Tibial nerve (tissue), 4 donors: ENCODE measurements at places on chromosomes 4 and X. TPM values are rescaled to one million over a fixed set of nuclear protein-coding genes. Genes with fewer than 3 reads are reported as not detected.

HAND2 gene
- total RNA-seq = 3.3 TPM

- no peak overlapping the region for H3K4me3 ChIP-seq
- H3K27ac ChIP-seq = no peak overlapping the region
- no peaks in the 10 kb centered on the region for H3K36me3 ChIP-seq
- no peak for DNase-seq
Observed at GRCh38 chrX:3144651-3145050, 103.4 kb downstream of the ARSF start.

ATP2B3 gene
- total RNA-seq = not detected

DNA sequence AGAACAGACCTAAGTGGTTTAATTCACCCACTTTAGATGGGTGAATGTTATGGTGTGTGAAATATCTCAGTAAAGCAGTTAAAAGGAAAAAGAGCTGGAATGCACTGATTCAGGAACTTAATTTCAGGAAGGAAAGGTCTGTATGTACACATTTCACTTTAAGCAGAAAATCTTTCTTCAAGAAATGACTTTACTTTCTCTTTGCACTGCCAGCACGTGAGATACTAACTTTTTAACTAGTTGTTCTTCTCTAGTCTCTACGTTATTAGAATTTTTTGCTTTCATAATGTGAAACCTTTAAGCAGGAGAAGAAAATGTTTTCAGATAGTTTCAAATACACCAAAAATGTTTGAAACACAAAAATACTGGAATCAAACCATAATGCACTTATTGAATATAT is 18.8 kb downstream of the C4orf46 start:
- H3K27me3 ChIP-seq = no peaks in the 10 kb centered on the region
- no peak for DNase-seq
- H3K27ac ChIP-seq = no peak overlapping the region
- H3K4me3 ChIP-seq = no peak overlapping the region

DOK7 gene
- not detected for total RNA-seq

- peak overlapping the region; percentile 81 for H3K27ac ChIP-seq
- no peaks in the 10 kb centered on the region for H3K36me3 ChIP-seq
- H3K27me3 ChIP-seq = peaks cover 12% of the 10 kb centered on the region
- no peak for DNase-seq
- H3K4me3 ChIP-seq = no peak overlapping the region
Observed at GRCh38 chrX:153945956-153946943, 1.8 kb upstream of the RENBP start.

- no peak for DNase-seq
- H3K4me3 ChIP-seq = no peak overlapping the region
- H3K27ac ChIP-seq = no peak overlapping the region
- H3K4me1 ChIP-seq = no peaks in the 10 kb centered on the region
- H3K36me3 ChIP-seq = no peaks in the 10 kb centered on the region
Observed at GRCh38 chr4:92421920-92422319, 118.2 kb downstream of the GRID2 start.

PASD1 gene
- total RNA-seq = not detected

DNA sequence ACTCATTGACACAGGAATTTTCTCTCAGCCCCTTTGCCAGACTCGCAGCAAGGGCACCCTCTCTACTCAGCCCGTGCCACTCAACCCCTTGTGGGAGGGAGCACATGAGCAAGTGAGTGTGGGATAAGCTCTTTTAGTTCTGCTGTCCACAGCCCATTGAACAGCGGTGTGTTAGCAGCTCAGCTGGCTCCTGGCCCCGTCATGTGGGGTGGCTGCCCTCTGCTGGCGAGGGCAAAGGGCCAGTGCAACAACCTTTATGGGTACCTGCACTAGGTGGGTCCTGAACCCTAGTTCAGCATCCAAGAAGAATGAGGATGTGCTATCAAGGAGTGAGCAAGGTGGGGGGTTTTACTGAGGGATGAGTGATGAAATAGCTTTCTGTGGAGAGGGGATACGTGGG is 85.0 kb upstream of the ZNF81 start:
- no peaks in the 10 kb centered on the region for H3K27me3 ChIP-seq
- DNase-seq = no peak
- H3K36me3 ChIP-seq = no peaks in the 10 kb centered on the region
- H3K27ac ChIP-seq = no peak overlapping the region
- H3K4me1 ChIP-seq = no peaks in the 10 kb centered on the region

TCEAL9 gene
- 49.2 TPM for total RNA-seq

ZNF718 gene
- total RNA-seq = 7.2 TPM

PPP1R2C gene
- not detected for total RNA-seq

- no peak for DNase-seq
- no peaks in the 10 kb centered on the region for H3K4me1 ChIP-seq
- no peak overlapping the region for H3K4me3 ChIP-seq
- H3K27ac ChIP-seq = no peak overlapping the region
- H3K36me3 ChIP-seq = no peaks in the 10 kb centered on the region
Observed at GRCh38 chrX:53190363-53190960, 34.5 kb downstream of the KDM5C start.

ANTXR2 gene
- 108 TPM for total RNA-seq

VEGFD gene
- total RNA-seq = 1.8 TPM

DNA sequence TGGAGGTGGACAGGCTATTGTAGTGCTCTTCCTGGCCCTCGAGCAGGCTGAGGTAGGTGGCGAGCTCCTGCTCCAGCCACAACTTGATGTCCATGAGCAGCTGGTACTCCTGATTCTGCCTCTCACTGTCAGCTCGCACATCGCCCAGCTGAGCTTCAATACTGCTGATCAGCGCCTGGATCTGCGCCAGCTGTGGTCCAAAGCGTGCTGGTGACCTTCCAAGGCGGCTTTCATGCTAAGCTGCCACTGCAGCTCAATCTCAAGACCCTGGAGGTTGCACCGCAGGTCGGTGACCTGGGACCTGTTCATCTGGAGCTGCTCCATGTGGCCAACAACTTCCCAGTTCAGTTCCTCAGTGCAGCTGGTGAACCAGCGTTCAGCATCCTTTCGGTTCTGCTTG is 31.2 kb downstream of the LRIT3 start:
- no peak overlapping the region for H3K4me3 ChIP-seq
- no peaks in the 10 kb centered on the region for H3K36me3 ChIP-seq
- H3K4me1 ChIP-seq = no peaks in the 10 kb centered on the region
- no peak overlapping the region for H3K27ac ChIP-seq
- no peak for DNase-seq
- H3K27me3 ChIP-seq = no peaks in the 10 kb centered on the region

- no peak overlapping the region for H3K4me3 ChIP-seq
- H3K36me3 ChIP-seq = no peaks in the 10 kb centered on the region
- DNase-seq = no peak
- H3K27me3 ChIP-seq = no peaks in the 10 kb centered on the region
Observed at GRCh38 chr4:25345744-25346143, 31.3 kb upstream of the ANAPC4 start.

DNA sequence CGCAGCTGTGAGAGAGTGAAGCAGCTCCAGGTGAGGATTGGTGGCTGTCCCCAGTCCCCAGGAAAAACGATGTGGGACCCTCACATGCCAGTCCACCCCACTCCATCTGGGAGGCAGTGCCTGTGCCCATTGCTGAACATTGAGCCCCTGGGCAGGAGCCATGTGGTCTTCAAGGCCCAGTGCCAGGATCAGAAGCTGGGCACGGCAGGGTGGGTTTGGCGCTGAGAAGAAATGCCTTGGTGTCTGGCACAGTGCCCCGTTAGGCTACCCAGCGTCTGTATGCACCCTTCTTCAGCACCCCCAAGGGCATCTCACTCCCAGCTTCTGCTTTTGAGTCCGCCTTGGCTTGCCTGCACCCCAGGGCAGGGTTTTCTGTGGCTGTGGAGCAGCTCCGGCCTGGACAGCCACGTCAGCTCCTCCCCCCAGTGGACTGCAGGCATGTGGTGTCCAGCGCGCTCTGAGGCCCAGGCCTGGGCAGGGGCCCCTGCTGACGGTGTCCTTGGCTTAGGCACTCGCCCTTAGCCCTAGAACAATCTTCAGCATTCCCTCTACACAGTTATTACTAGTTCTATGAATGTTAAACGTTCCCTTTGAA is 28.6 kb downstream of the RGS12 start:
- H3K36me3 ChIP-seq = no peaks in the 10 kb centered on the region
- H3K27me3 ChIP-seq = no peaks in the 10 kb centered on the region
- H3K4me3 ChIP-seq = no peak overlapping the region
- no peaks in the 10 kb centered on the region for H3K4me1 ChIP-seq

DNA sequence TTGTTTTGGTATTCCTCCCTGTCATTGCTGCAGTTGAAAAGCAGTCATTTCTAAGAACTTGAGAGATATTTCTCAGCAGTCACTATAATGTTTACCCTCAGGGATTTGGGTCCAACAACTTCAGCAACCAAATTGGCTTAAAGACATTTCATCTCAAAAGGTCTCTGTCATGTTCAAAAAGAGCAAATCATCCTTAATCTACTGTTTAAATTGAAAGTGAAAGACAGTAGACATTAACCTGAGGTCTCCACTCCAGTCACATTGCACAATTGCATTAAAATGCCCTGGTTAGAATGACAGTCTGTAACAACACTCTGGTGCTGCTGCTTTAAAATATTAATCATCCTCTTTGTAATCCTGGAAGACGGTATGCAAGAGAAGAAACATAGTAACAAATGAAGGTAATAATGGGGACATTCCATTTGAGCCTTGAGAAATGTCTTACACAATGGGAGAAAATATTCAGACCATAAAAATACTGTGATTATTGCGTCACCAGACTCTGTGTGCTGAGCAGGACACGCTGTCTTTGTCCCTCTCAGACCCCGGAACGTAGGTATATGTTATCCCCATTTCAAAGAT is 90.2 kb upstream of the UNC5C start:
- no peaks in the 10 kb centered on the region for H3K36me3 ChIP-seq
- H3K27ac ChIP-seq = no peak overlapping the region
- H3K4me3 ChIP-seq = no peak overlapping the region
- no peaks in the 10 kb centered on the region for H3K4me1 ChIP-seq
- no peaks in the 10 kb centered on the region for H3K27me3 ChIP-seq

DNA sequence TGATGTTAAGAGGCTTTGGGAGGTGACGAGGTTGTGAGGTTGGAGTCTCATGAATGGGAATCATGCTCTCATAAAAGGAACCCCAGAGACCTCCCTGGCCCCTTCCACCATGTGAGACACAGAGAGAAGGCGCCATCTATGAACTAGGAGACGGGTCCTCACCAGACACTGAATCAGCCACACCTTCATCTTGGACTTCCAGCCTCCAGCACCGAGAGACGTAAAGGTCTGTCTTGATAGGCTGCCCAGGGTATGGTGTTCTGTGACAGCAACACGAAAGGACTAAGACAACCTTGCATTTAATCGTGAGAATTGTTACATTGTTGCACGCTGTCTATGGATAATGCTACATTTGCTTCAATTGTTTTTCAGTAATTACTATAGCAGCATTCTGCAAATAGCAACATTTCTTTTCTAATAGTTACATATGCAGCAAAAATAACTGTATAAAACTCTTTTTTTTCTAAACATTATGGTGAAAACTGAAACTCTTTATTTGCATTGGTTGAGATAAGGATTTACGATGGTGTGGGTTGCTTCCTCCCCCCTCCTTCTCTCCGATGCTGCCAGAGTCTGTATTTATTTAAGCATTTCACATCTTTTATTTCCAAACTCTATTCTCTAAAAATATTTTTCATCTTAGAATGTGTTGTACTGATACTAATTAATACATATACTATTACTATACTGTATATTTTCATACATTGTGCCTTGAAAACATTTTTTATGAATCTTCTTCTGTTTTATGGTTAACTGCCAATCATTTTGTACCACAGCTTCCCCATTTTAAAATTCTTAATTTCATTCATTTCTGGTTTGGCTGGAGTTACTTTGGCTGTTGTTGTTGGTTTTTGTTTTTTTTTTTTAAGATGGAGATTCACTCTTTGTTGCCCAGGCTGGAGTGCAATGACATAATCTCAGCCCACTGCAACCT is 26.4 kb upstream of the AKAP17A start:
- H3K27ac ChIP-seq = no peak overlapping the region
- H3K27me3 ChIP-seq = no peaks in the 10 kb centered on the region
- H3K4me1 ChIP-seq = no peaks in the 10 kb centered on the region
- no peak overlapping the region for H3K4me3 ChIP-seq
- no peak for DNase-seq

YY2 gene
- 6.9 TPM for total RNA-seq

- H3K27ac ChIP-seq = peak overlapping the region; percentile 82
- H3K36me3 ChIP-seq = no peaks in the 10 kb centered on the region
- peaks cover 6% of the 10 kb centered on the region for H3K27me3 ChIP-seq
- peak overlapping the region; percentile 38 for H3K4me3 ChIP-seq
- no peaks in the 10 kb centered on the region for H3K4me1 ChIP-seq
- peak; percentile 30 for DNase-seq
Observed at GRCh38 chrX:39688576-39689375, 409.0 kb downstream of the BCOR start.

CLCN3 gene
- 30.6 TPM for total RNA-seq

DNA sequence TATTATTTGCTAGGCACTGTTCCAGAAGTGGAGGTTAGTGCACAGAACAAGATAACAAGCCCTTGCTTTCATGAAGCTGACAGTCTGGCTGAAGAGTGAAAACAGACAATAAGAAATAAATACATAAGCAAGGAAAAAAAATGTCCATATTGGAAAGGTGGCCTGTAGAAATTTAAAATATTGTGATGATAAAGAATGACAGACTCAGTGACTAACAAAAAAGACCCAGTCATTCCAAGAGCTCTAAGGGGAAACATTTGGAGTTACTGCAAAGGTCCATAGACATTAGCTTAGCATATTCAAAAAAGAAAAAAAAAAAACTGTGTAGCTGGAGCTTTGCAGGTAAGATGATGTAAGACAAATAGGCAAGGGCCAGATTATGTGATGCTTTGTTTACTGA is 1.0 kb upstream of the ANTXR2 start:
- H3K27ac ChIP-seq = peak overlapping the region; percentile 97
- no peak overlapping the region for H3K4me3 ChIP-seq
- DNase-seq = no peak
- no peaks in the 10 kb centered on the region for H3K36me3 ChIP-seq

GRCh38 chr4:8913858-8914460 is 42.3 kb upstream of the HMX1 start:
- H3K27me3 ChIP-seq = no peaks in the 10 kb centered on the region
- H3K4me3 ChIP-seq = no peak overlapping the region
- no peak for DNase-seq

NEIL3 gene
- total RNA-seq = not detected

TNIP3 gene
- 0.44 TPM for total RNA-seq

GRCh38 chr4:7673121-7673520 is 238.4 kb upstream of the PSAPL1 start:
- no peaks in the 10 kb centered on the region for H3K36me3 ChIP-seq
- H3K27ac ChIP-seq = no peak overlapping the region
- H3K4me1 ChIP-seq = no peaks in the 10 kb centered on the region
- H3K4me3 ChIP-seq = no peak overlapping the region
- DNase-seq = no peak
- H3K27me3 ChIP-seq = no peaks in the 10 kb centered on the region

GRCh38 chrX:28649541-28649940 is 62.3 kb downstream of the IL1RAPL1 start:
- H3K4me3 ChIP-seq = no peak overlapping the region
- H3K27ac ChIP-seq = no peak overlapping the region
- no peaks in the 10 kb centered on the region for H3K27me3 ChIP-seq
- H3K4me1 ChIP-seq = no peaks in the 10 kb centered on the region
- DNase-seq = no peak

OCRL gene
- 23.0 TPM for total RNA-seq

- no peak overlapping the region for H3K27ac ChIP-seq
- H3K36me3 ChIP-seq = no peaks in the 10 kb centered on the region
- no peak overlapping the region for H3K4me3 ChIP-seq
- no peaks in the 10 kb centered on the region for H3K4me1 ChIP-seq
- no peak for DNase-seq
- no peaks in the 10 kb centered on the region for H3K27me3 ChIP-seq
Observed at GRCh38 chrX:54066841-54067240, 22.6 kb upstream of the PHF8 start.

LRAT gene
- total RNA-seq = 0.42 TPM

GPR173 gene
- 8.1 TPM for total RNA-seq

SLC16A2 gene
- total RNA-seq = 9.2 TPM

- no peaks in the 10 kb centered on the region for H3K36me3 ChIP-seq
- no peaks in the 10 kb centered on the region for H3K27me3 ChIP-seq
- peak overlapping the region; percentile 75 for H3K4me3 ChIP-seq
- no peak for DNase-seq
Observed at GRCh38 chr4:184824081-184824775, 1.5 kb downstream of the ACSL1 start.
